Mesothelial cell of epicardium (in vitro differentiated cells): ENCODE measurements at places on chromosomes 4 and X. TPM values are rescaled to one million over a fixed set of nuclear protein-coding genes. Genes with fewer than 3 reads are reported as not detected.

- no peaks in the 10 kb centered on the region for H3K36me3 ChIP-seq
- no peak overlapping the region for H3K27ac ChIP-seq
- peaks cover 19% of the 10 kb centered on the region for H3K4me1 ChIP-seq
- no peak for DNase-seq
- H3K27me3 ChIP-seq = no peaks in the 10 kb centered on the region
Measured at GRCh38 chr4:108345862-108346817, 177.4 kb upstream of the LEF1 start.

- peak overlapping the region; percentile 68 for H3K27ac ChIP-seq
- H3K4me1 ChIP-seq = peaks cover 31% of the 10 kb centered on the region
- peak overlapping the region; percentile 5 for H3K4me3 ChIP-seq
- H3K27me3 ChIP-seq = no peaks in the 10 kb centered on the region
Measured at GRCh38 chr4:6917461-6918271, 8.0 kb downstream of the TBC1D14 start.

GRCh38 chrX:111288841-111289240 is 18.6 kb upstream of the CAPN6 start:
- no peak overlapping the region for H3K4me3 ChIP-seq
- H3K36me3 ChIP-seq = no peaks in the 10 kb centered on the region
- no peaks in the 10 kb centered on the region for H3K4me1 ChIP-seq
- H3K27ac ChIP-seq = no peak overlapping the region

- no peak overlapping the region for H3K27ac ChIP-seq
- no peak for DNase-seq
- no peaks in the 10 kb centered on the region for H3K36me3 ChIP-seq
- no peak overlapping the region for H3K4me3 ChIP-seq
- peaks cover 1% of the 10 kb centered on the region for H3K27me3 ChIP-seq
Measured at GRCh38 chr4:69568787-69569186, 70.7 kb downstream of the UGT2A2 start.

DNA sequence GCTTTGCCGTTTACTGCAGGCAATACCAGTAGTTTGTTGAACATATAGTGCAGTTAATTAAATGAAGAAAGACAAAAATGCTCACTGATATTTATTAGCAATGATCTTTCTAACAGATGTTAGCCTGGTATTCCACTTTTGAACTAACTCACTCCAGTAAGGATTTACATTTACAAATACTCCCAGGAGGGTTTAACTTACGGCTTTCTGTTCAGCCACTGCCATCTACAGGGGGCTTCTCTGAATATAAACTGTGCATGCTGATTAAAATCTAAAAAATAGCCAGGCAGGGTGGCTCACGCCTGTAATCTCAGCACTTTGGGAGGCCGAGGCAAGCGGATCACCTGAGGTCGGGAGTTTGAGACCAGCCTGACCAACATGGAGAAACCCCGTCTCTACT is 2.2 kb upstream of the SRD5A3 start:
- DNase-seq = no peak
- H3K27me3 ChIP-seq = no peaks in the 10 kb centered on the region
- no peak overlapping the region for H3K27ac ChIP-seq
- no peak overlapping the region for H3K4me3 ChIP-seq

DNA sequence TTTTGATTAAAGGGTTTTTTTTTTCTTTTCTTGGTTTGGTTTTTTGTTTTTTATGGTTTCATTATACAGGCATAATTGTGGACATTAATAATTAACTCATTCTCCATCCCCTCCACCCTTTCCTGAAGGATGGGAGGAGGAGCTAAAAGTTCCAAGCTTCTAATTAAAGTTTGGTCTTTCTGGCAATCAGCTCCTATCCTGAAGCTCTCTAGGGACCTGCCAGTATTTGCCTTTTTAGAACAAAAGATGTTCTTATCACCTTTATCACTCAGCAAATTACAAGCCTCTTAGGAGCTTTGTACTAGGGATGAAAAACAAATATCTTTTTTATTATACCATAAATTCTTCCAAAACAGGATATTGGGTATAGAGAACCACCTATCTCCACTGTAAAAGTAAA is 589.8 kb downstream of the PDHA2 start:
- no peak overlapping the region for H3K4me3 ChIP-seq
- H3K27me3 ChIP-seq = no peaks in the 10 kb centered on the region
- DNase-seq = no peak
- no peaks in the 10 kb centered on the region for H3K36me3 ChIP-seq
- no peak overlapping the region for H3K27ac ChIP-seq
- H3K4me1 ChIP-seq = no peaks in the 10 kb centered on the region

MAGEB2 gene
- not detected in 3 replicates for total RNA-seq

DNA sequence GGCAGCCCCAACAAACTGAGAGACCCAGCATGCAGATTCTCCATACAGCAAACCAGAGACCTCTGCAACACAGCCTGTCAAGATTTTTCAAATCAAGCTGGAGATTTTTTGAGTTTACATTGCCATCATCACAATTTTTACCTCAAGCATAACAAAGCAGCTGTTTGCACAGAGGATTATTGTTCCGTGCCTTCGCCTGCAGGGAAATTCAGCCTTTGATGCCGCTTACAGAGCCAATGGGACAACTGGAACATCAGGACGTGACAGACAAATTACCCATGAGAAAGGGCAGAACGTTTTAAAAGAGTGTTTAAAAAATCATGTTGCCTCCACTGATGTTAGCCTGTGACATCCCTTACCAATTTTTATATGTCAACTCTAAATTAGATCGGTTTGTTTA is 363.7 kb downstream of the FBXW7 start:
- DNase-seq = no peak
- no peaks in the 10 kb centered on the region for H3K36me3 ChIP-seq
- no peaks in the 10 kb centered on the region for H3K4me1 ChIP-seq
- no peak overlapping the region for H3K4me3 ChIP-seq
- H3K27me3 ChIP-seq = peaks cover 2% of the 10 kb centered on the region
- no peak overlapping the region for H3K27ac ChIP-seq

ENPP6 gene
- total RNA-seq = 0.11 to 0.38 TPM (median 0.22 TPM) in 3 replicates
